ENCODE measurements at places on chromosomes 2 and 18.

- DNase-seq, result no peak
These were observed 75.3 kb upstream of the PPP1CB start for GRCh38 chr2:28676152-28676835.

- no peak for DNase-seq
These were observed 18.2 kb downstream of the ACSL3 start for GRCh38 chr2:222878877-222879603.

DNA sequence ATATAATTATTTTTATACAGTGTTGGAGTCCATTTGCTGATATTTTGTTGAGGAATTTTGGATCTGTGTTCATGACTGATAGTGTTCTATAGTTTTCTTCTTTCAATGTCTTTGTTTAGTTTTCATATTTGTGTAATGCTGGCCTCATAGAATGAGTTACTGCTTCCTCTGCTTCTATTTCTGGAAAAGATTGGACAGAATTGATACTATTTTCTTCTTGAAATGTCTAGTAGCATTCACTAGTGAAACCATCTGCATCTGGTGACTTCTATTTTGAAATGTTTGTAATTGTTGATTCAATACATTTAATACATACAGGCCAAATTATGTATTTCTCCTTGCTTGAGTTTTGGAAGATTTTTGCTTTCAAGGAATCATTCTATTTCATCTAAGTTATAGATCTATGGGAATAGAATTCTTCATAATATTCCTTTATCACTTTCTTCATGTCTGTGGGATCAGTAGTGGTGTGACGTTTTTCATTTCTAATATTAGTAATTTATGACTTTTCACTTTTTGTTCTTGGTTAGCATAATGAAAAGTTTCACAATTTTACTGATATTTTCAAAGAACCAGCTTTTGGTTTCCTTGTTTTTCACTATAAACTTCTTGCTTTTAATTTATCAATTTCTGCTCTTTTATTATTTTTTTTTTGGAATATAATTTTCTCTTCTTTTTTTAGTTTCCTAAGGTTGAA is 509.9 kb upstream of the VRK2 start:
- no peak for DNase-seq

GRCh38 chr2:31940920-31941319 is 69.9 kb downstream of the MEMO1 start:
- no peak for DNase-seq

- DNase-seq, result no peak
These were observed 45.6 kb upstream of the SLC14A2 start for GRCh38 chr18:45569566-45570275.

DNA sequence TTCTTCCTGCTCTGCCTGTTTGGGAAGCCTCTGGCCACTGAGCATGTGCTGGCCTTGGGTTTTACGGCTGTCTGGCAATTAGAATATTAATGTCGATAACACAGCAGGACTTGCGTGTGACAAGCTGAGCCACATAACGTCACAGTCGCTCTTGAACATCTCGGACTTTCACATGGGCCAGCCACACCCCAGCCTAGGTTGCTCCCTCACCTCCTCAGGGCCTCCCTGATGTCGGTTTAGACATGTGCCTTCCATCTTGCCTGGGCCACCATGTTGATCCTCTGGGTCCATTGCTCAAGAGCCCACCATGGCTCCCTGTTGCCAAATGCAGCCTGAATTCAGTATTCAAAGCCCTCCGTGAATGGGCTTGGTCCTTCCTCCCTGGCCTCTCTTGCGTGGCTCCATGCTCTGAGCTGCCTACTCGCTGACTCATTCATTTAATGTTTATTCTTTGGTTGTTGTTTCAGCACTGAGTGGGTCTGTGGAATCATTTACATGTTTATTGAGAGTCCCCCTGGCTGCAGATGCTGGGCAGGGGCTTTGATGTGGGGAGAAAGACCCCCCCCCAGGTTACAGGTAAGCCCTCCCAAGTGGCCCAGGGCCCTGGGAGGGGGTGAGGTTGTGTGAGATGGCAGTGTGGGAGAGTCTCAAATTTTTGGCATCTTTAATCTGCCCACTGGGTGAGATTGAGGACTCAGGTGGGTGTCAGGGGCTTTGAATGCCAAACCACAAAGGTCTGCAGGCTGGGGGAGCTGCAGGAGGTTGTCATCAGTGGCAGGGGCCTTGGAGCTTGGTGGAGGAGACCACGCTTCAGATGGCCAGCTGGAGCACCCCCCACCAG is 62.0 kb downstream of the ODC1 start:
- DNase-seq, result no peak

DNA sequence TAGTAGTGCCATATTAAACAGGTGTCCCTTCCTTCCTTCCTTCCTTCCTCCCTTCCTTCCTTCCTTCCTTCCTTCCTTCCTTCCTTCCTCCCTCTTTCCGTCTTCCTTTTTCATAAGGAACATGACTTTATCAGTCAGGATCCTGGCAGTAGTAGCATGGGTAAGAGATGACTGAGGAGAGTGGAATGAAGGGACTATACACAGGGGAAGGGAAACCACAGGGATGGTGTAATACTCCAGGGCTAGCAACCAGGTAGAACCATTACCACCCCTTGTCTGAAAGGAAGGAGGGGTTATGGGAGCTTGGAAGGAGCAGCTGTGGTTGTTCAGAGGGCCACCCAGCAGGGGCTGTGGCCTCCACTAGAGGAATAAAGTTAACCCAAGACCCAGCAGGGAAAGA is 23.2 kb upstream of the KDM3A start:
- DNase-seq, result no peak

Measured in D721Med (cell line).